Naive thymus-derived CD8-positive, alpha-beta T cell (primary cell): ENCODE measurements at places on chromosomes 13 and 19. TPM values are rescaled to one million over a fixed set of nuclear protein-coding genes. Genes with fewer than 3 reads are reported as not detected.

GRCh38 chr19:54674021-54674617 is 11.3 kb downstream of the LILRB4 start:
- no peak for DNase-seq

DNA sequence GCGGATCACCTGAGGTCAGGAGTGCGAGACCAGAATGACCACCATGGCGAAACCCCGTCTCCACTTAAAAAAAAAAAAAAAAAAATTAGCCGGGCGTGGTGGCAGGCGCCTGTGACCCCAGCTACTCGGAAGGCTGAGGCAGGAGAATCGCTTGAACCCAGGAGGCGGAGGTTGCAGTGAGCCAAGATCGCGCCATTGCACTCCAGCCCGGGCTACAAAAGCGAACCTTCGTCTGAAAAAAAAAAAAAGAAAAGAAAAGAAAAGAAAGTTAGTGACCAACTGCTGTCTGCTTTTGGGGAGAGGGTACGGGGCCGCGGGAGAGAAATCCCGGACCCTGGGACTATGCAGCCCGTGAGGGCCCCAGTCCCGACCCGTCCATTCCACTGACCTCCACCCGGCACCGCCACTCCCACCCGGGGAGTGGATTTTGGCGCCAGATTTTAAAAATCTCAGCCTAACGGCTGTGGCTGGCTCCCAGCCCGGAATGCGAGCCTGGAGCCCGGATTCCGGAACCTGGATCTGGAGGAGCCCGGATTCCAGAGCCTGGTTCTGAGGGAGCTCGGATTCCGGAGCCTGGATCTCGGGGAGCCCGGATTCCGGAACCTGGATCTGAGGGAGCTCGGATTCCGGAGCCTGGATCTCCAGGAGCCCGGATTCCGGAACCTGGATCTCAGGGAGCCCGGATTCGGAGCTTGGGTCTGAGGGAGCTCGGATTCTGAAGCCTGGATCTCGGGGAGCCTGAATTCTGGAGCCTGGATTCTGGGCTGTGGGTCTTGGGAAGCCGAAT is 6.1 kb upstream of the LMNB2 start:
- DNase-seq, result no peak

The APC2 gene
- polyA plus RNA-seq, result not detected

DNA sequence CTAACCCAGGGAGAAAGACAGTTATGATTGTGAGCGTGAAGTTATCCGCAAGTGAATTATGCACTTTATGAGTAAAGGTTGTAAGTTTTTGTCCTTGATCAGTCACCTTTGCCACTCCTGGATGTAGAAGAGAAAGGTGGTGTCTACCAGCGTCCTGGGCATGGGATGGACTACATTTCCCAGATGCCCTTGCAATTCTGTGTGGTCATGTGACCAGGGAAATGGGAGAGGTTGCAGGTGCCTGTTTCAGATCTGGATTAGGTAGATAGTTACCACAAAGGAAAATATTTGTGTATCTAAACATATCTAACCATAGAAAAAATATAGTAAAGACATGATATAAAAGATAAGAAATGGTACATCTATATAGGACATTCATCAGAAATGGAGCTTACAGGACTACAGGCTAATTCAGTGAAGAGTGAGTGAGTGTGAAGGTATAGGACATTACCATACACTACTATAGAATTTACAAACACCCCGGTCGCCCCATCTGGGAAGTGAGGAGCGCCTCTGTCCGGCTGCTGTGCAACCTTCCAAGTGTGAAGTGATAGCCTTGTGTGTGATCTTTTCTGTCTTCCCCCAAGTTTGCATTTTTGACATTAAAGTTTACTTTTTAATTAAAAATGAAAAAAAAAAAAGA is 51.6 kb upstream of the CACNA1A start:
- DNase-seq, result no peak

GRCh38 chr19:1873524-1874473 is 10.4 kb upstream of the KLF16 start:
- no peak for DNase-seq

DNA sequence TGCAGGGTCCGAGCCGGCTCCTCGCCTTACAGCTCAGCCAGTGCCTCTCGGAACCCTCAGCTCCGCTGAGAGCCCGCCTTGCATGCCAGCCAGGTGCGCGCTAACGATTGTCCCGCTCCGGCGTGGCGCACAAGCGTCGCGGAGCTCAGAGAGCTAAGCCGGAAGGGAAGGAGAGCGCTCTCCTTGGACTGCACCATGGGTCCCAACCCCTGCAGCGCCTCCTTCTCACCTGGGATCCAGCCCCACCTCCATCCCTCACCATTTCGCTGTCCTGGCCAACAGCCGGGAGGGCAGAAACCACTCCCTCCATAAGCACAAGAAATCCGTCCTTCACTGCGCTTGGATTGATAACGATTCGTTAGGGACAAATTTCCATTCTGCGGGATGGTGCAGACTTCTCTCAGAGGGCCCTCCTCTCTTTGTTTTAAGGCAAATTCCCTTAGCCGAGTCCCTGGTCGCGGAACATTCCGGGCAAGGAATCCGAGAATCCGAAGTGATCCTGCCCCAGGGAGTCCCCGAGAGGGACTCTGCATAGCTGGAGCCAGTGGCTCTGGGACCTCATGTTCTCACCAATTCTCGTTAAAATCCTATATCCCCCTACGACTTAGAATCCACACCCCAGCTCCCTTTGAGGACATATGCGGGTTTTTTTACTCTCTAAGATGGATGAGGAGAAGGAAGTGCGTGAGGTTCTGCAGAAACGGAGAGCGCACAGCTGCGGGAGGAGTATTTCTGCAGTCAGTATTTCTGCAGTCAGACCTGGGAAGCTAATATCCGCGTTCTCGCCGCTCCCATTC is 2.8 kb downstream of the GSX1 start:
- no peak for DNase-seq
